ENCODE measurements at places on chromosomes 3 and 15.

DNA sequence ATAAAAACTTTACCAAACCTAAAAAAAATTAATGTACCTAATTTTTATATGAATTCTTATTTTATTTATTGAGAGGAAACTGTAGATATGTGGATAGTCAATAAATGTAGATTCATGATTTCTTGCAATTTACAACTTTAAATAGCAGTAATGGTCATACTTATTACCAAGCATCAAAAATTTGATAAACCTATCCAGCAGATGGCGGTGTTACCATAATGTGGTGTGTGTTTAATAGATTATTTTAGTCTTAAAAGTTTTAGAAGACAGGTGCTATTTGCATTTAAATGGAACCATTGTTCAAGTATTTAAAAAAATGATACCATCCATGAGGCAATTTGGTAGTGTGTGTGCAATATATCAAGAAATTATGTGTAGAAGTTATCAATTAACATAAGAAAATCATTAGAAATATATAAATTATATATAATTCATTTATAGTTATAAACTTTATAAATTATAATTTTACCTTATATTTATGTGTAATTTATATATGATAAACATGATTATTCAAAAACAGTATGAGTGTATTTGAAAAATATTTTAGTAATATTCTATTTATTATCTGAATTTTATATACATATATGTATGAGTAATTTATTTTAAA is 176.0 kb upstream of the BCHE start:
- DNase-seq, result no peak

GRCh38 chr3:48614044-48614443 is 4.6 kb upstream of the UQCRC1 start:
- DNase-seq, result no peak

GRCh38 chr3:184474897-184475296 is 86.7 kb upstream of the EPHB3 start:
- DNase-seq, result no peak

- no peak for DNase-seq
These were observed 192.6 kb downstream of the RAP2B start for GRCh38 chr3:153354641-153355040.

GRCh38 chr15:75493732-75494131 is 42.2 kb upstream of the SIN3A start:
- no peak for DNase-seq

DNA sequence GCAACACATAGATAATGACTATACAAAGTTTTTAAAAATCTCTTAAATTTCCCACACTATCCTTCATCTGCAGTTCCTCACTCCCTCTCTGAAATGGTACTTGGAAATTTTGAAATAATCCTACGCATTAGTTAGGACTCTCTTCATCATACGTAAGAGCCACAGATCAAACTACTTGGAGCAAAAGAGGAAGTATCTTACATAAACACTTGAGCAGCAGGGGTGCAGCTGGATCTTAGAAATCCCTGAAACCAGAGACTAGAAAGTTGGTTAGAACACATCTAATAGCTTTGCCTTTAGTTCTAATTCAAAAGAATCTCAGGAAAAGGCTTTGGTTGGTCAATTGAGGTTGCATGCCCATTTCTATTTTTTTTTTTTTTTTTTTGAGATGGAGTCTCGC is 38.8 kb upstream of the ZNF445 start:
- no peak for DNase-seq

DNA sequence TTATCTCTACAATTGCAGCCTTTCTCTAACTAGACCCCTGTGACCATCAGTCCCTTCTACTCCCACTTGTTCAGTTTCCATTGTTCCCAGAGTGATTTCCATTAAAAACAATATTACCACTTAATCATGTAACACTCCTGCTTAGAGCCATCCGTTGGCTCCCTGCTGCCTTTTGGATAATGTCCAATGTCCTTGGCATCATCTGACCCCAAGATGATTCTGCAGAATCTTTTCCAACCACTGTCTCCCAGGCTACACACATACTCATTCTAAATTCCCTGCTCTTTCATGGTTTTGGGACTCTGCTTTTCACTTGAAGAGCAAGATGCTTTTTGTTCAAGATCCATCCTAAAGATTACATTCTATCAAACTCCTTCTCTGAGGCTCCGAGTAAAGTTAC is 7.1 kb downstream of the KCNH8 start:
- no peak for DNase-seq

- no peak for DNase-seq
These were observed 341.1 kb upstream of the LRRC3B start for GRCh38 chr3:26281284-26281985.

DNA sequence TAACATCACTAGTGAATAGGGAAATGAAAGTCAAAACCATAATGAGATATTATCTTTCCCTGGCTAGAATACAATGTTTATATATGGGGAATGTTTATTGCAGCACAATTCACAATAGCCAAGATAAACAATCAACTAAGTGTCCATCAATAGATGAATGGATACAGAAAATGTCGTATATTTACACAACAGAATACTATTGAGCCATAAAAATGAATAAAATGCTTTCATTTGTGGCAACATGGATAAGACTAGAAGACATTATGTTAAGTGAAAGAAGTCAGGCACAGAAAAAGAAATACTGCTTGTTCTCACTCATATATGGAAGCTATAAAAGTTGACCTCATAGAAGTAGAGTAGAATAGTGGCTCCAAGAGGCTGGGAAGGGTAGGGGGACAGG is 65.2 kb downstream of the SLC9C1 start:
- no peak for DNase-seq

- DNase-seq, result no peak
These were observed 447.3 kb downstream of the TAFA4 start for GRCh38 chr3:68485051-68485450.

- DNase-seq, result no peak
These were observed 19.8 kb upstream of the DCLK3 start for GRCh38 chr3:36784138-36784635.

GRCh38 chr3:195571361-195571760 is 12.4 kb downstream of the APOD start:
- DNase-seq, result no peak

All from stimulated activated CD4-positive, alpha-beta T cell treated with anti-CD3 and anti-CD28 coated beads, Interleukin-15, amount 100 ng/mL, for 48 hours (primary cell).